ENCODE measurements at places on chromosomes 5 and 9.

GRCh38 chr9:74642376-74642775 is 145.2 kb downstream of the RORB start:
- DNase-seq = no peak

- no peak for DNase-seq
These were observed 43.3 kb downstream of the PRELID2 start for GRCh38 chr5:145791866-145792265.

- no peak for DNase-seq
These were observed 172.2 kb downstream of the ERCC6L2 start for GRCh38 chr9:96047741-96048103.

- no peak for DNase-seq
These were observed 118.3 kb downstream of the DRD1 start for GRCh38 chr5:175325681-175326080.

- DNase-seq = no peak
These were observed 50.2 kb downstream of the CSNK1A1 start for GRCh38 chr5:149500922-149501582.

GRCh38 chr9:130101915-130102314 is 48.2 kb downstream of the GPR107 start:
- no peak for DNase-seq

- DNase-seq = peak; percentile 48
These were observed 316.3 kb downstream of the MCTP1 start for GRCh38 chr5:94968507-94969095.

DNA sequence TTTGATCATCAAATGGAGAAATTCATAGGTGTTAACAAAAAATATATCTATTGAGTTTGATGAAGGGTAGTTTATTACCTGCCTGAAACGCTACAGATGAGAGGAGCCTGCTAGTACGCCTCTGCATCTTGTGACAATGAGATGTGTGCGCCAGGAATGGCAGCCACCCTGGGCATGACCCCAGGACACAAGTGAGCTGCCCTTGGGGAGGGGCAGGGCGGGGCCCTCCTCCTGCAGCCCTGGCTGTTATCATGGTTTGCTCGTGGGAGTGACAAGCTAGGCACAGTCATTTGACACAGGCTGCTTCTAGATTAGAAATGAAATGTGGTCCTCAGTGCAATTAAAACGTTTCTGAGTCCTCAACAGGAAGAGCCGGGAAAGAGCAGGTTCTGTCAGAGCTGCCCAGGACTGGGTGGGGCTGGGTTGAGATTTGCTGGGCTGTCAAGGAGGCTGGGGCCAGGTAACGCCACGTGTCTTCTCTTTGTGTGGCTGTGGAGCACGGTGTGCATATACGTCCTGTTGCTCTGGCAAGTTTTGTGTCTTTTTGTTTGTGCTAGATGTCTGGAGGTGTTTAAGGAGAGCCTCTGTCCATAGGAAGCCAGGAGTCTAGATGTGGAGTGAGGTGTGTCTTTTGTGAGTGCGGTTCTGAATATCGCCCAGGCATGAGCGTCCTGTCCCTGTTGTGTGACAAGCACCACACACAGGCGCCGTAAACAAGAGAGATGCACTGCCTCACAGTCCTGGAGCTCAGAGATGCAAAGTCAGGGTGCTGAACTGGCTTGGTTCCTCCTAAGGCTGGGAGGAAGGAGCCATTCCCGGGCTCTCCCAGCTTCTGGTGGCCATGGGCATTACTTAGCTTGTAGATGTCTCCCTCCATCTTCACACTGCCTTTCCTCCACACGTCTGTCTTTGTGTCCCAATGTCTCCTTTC is 129.0 kb upstream of the IRX4 start:
- DNase-seq = no peak

DNA sequence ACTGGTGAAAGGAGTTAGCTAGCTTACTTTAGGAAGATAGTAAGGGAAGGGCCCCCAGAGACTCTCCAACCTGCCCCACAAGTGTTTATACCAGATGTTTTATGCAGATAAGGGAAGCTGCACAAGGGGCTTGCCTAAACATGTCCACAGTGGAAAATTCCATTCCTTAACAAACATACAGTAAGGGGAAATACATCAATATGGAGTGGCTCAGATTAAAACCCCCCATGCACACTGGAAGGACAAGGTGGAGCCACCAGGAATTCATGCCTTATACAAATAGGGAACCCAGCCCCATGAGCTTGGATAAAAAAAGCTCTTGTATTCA is 106.3 kb upstream of the GPBP1 start:
- no peak for DNase-seq

DNA sequence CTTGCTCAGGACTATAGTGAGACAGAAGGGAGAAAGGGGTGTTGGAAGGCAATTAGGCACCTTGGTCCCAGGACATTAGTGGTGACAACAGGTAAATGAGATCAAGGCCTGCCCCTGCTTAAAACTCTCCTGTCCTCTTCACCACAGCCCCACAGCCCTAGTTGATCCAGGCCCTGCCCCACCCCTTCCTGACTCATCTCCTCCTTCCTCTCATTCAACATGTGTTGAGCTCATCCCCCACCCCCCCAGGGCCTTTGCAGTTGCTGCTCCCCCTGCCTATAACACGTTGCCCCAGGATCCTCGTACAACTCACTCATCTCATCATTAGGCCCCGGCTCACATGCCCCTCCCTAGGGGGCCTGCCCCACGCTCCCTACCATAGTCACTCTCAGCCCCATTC is 66.8 kb downstream of the TSPAN17 start:
- no peak for DNase-seq

GRCh38 chr5:134772461-134773125 is 14.0 kb downstream of the DDX46 start:
- DNase-seq = no peak

GRCh38 chr9:131704141-131704983 is 35.5 kb downstream of the RAPGEF1 start:
- DNase-seq = no peak

- peak; percentile 56 for DNase-seq
These were observed 39.1 kb upstream of the RANBP6 start for GRCh38 chr9:6054280-6055099.

GRCh38 chr9:3809724-3810123 is 283.9 kb upstream of the RFX3 start:
- DNase-seq = no peak

DNA sequence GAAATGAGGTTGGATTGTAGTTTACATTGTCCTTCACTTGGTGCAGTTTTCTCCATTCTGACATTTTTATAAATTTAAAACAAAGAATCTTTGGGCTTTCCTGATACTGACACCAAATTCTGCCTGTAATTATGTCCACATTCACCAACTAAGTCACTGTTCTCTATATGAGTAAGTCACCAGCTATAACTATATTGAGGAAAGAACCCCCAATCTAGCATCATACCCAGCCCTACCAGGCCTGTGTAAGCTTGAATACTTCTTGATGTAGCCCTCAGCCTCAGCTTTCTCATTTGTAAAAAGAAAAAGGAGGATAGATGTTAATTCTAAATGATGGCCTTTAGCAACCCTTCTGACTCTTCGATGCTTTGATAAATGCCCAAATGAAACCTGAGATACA is 112.7 kb upstream of the FST start:
- no peak for DNase-seq

DNA sequence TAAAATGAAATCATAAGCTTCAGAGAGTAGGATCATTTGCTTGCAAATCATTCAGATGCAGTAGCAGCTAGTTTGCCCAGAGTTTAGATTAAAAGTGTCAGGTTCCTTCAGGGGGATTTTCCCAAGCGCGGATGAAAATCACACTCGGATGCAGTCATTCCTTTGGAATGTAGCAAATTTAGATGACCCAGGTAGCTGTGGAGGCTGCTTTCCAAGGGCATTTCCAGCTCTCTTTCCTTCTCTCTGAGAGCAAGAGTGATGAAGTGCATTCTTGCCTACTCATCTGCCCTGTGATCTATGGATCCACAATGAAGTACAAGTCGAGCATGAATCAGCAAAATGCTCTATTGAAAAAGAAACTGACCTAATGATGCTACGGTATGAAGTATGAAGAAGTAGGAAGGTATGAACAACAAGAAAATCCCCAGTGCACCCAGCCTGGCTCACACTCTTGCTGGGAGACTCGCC is 200.2 kb downstream of the PLK2 start:
- no peak for DNase-seq

DNA sequence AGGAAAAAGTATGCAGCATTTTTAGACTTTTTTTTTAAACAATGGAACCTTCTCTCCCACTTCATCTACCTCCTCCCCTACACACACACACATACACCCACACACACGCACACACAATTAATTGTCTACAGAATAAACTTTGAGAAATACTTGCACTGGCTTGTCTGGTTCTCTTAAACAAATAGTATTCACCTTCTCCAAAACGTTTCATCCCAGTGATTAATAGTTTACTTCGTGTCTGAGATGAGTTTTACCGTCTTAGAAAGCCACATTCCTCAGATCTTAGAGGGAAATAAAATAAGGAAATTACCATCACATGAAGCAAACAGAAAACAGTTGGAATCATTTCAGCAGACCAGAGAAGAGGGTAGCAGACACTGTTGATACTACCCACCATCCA is 570.6 kb upstream of the CLINT1 start:
- DNase-seq = no peak

DNA sequence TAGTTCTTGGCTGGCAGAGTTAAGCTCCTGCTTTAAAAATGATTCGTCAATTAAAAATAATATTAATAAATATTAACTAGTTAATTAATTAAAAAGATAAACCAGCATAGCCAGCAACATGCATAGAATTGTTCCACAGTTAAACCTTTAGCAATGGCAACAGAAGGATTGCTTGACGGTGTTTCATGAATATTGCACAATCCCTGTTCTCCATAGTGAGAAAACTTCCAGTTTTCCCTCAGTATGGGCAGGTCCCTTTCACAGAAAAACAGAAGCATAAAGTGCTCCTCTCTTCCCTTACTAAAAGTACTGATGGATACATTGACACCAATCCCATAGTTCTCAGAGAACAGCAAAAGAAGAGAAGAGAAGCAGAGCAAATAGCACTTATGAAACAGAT is 71.4 kb upstream of the CAST start:
- DNase-seq = no peak

DNA sequence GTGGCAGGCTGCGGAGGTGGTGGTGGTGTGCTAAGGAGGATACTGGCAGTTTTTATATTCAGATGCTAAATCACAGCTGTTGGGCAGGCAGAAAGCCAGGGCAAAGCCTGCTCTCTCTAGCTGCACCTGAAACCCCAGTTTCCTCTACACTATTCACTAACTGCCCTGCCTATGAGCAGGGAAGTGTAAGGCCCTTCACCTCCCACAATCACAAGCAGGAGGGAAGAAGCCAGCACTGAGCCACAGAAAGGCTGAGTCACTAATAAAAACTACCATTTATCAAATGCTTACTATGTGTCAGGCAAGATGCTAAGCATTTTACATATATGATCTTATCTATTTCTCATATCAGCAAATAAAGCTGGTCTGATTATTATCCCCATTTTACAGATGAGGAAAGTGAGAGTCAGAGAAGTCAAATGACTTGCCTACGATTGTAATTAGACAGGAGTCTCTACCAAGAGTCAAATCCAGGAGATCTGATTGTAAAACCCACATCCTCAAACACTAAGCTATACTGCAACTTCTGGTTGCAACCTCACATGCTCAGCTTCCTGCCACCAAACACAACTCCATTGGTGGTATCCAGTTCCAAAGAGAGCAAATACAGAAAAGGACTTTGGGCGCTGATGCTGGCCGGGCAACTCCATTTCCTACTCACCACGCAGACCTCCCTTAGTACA is 17.7 kb upstream of the IL6ST start:
- no peak for DNase-seq

- no peak for DNase-seq
These were observed 112.2 kb downstream of the PIP5K1B start for GRCh38 chr9:68817079-68817875.

- DNase-seq = no peak
These were observed 117.9 kb downstream of the NXNL2 start for GRCh38 chr9:88652876-88653275.

DNA sequence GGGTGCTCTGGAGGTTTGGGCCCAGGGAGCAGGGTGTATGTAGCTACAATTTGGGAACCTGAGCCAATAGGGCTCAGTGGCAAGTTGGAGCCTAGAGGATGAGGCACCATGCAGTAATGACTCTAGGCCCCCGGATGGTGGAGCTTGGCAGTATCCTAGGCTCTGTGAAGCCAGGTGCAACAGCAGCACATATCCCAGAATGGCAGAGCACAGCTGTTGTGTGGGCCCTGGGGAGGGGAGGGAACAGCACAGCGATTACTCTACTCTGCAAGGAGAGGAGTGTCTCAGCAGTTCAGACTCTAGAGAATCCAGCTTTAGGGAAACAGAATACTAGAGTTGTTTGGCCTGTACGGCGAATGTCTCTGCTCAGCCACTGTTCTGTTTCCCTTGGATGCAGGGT is 56.1 kb downstream of the LRRTM2 start:
- no peak for DNase-seq

DNA sequence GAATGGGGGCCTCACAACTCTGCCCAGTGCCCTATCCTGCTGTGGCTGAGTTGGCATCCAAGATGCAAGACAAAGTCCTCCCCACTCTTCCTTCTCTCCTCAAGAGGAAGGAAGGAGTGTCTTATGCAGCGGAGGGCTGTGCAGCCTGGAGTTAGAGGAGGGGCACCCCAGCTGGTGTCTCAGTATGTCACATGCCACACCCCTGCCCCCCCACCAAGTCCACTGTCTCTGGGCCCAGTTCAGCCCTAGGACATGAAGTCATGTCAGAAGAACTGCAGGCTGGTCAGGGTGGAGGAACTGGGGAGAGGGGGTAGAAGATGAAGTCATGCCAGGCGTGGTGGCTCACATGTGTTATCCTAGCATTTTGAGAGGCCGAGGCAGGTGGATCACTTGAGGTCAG is 28.0 kb upstream of the SLC28A3 start:
- DNase-seq = no peak

All from HEK293T (cell line).